Activated CD4-positive, alpha-beta T cell treated with anti-CD3 and anti-CD28 coated beads, Interleukin-2, amount 50 U/mL, for 48 hours (primary cell): ENCODE measurements at places on chromosomes 11 and 22.
A peak's percentile ranks its signal among the peaks of the same experiment; 100 is the strongest.

DNA sequence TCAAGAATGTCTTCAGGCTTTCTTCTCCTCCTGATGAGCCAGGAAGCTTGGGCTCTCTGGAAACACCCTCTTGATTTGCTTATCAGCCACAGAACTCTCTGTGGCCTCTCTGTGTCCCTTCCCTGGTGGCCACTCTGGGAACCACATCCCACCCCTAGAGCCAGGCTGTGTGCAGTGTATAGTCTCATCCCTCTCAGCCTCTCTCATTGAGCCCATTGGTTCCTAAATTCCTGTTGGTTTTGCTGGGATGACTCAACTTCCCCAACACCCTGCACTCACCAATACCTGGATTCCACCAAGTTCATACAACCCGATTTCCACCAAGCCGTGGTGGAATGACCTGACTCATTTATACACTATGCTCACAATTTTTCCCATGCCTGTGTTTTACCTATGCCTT lies 5.2 kb downstream of the IRAG1 start:
- no peak for DNase-seq

DNA sequence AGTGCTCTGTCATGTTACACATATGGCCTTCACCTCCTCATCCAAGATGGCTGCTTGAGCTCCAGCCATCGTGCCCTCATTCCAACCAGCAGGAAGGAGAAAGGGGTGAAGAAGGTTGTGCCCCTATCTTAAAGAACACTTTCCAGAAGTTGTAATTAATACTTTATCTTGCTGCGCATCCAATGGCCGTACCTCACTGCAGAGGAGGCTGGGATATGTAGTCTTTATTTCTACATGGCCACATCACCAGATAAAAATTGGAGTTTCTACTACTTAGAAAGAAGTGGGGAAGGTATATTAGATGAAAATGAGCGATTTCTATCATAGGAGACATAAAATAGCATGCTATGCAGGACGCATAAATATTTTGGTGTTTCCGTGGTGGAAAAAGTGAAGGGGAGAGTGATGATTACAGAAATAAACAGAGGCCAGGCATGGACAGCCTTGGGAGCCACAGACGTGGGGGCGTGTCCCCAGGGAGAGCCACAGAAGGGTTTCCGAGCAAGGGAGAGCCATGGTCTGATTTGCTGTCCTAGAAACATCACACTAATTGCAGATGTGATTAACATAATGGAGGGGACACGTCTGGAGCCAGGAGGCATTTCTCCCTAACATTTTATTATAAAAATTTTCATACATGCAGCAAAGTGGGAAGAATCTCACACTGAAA lies 8.8 kb upstream of the MB start:
- DNase-seq, result no peak

- DNase-seq, result peak; percentile 29
Measured at GRCh38 chr11:117097389-117098268, 599 bp downstream of the SIK3 start.

GRCh38 chr11:70016666-70017367 lies 61.3 kb upstream of the ANO1 start:
- DNase-seq, result no peak

DNA sequence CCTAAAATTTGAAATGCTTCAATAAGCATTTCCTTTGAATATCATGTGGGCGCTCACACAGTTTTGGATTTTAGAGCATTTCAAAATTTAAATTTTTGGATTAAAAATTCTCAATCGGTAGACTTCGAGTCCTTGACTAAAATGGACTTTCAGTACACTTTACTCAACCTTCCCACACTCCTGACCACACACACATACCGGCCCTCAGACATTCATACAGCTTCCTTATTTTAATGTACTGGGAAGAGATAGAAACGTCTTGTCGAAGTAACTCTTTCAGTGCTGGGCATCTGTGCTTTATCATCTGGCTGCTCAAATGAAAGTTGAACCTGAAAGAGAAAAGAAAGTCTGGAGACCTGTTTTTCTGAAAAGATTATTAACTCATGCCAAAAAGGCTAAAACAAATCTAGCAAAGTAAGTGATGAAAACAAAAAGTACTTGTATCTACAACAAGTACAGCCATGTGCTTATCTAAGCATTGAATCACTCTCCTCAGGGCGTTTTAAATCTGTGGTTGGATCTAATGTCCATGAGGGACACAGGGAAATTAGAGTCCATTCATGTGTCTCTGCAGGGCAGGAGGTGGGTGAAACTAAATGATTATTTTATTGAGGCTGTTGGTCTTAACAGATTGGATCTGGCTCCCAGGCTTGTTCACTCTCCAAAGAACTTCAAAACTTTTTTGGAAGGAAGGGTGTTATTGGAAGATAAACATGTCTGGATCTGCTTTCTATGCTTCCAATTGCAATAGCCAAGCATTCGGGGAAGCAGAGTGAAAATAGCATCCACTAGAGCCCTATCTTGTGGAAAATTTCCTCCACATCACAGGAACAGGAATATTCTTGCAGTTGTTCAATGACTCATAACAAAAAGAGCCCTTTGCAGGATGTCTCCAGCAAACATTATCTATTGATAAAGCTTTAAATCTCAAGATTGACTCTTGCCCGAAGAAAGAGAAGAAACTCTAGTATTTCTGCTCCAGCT lies 47.0 kb downstream of the CARD18 start:
- DNase-seq, result no peak

- no peak for DNase-seq
Measured at GRCh38 chr11:120270386-120270785, 30.4 kb downstream of the POU2F3 start.

DNA sequence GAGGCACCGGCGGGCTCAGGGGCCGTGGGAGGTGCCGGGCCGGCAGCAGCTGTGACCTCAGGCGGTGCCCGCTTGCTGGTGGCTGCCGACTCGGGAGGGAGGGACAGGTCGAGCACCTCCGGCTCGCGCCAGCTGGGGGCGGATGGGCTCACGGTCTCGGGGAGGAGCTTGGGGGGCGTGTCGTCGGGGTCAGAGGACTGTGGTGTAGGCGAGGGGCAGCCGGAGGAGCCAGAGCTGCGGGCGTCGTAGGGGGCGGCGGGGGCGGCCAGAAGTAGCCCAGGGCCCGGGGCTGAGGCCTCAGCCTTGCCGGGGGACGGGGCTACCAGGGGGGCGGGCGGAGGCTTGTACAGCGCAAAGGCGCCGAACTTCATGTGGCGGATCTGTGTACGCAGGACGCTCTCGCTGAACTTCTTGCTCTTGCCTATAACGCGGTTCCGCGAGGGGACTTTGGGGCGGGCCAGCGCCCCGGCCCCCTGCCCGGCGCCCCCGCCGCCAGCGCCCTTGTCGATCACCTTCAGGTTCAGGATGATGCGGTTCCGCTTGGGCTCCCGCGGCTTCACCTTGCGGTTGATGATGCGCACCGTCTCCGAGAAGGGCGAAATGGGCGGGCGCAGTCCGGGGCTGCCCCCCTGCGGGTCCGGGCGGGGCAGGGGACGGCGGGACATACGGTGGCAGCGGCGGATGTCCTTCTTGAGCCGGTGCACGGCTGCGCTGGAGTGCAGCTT lies 5.5 kb downstream of the CBX6 start:
- no peak for DNase-seq

DNA sequence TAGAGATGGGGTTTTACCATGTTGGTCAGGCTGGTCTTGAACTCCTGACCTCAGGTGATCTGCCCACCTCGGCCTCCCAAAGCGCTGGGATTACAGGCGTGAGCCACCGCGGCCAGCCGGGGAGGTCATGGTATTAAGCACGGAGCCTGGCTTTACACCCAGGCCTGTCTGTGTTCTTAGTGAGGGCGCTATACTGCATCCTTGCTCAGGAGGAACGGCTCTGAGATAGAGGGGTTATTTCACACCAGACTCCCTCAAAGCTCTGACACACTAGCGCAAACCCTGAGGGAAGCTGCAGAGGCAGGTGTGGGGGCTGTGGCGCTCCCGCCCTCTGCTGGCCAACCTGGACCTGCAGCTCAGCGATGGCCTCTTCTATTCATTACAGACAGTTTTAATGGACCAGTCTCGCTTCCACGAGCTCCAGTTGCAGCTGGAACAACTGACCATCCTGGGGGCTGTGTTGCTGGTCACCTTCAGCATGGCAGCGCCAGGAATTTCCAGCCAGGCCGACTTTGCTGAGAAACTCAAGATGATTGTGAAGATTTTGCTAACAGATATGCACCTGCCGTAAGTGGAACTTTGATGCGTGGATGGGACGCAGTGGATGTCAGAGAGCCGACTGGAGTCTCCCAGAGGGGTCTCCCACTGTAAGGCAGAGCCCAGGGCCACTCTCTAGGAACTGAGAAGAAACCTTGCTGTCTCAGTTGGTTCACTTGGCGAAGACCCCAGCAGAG lies 26.2 kb downstream of the TCP11L1 start:
- peak; percentile 74 for DNase-seq

GRCh38 chr11:72226701-72227100 lies 2.1 kb downstream of the INPPL1 start:
- no peak for DNase-seq

DNA sequence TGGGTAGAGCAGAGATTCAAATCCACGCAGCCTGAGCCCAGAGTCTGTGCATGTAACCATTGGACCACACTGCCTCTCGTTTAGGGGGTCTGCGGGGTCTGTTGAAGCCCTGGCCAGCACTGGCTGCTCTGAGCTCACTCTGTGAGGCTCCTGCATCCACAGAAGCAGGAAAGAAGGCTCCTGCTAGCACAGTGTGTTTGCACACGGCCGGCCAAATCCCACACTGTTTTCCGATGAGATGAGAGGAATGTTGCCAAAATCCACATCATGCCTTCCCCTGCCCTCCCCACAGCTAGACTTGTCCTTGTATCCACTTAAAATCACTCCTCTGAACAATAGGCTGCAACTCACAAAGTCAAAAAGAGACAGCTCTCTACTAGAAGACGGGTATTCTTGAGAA lies 10.6 kb upstream of the SLC22A12 start:
- DNase-seq, result no peak

GRCh38 chr11:32809313-32809712 lies 14.9 kb upstream of the CCDC73 start:
- DNase-seq, result peak; percentile 64

DNA sequence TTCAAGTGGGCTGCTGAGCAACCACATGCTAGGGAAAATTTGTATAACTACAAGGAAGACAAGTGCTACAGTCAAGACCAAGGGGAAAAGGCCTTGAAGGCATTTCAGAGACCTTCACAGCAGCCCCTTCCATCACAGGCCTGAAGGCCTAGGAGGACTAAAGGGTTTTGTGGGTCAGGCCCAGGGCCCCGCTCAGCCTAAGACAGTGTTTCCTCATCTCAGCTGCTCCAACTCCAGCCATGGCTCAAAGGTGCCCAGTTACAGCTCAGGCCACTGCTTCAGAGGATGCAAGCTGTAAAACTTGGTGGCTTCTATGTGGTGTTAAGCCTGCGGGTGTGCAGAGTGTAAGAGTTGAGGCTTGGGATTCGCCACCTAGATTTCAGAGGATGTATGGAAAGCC lies 260.5 kb downstream of the NXPE2 start:
- DNase-seq, result no peak

GRCh38 chr11:75677909-75678308 lies 9.1 kb upstream of the MAP6 start:
- DNase-seq, result no peak

DNA sequence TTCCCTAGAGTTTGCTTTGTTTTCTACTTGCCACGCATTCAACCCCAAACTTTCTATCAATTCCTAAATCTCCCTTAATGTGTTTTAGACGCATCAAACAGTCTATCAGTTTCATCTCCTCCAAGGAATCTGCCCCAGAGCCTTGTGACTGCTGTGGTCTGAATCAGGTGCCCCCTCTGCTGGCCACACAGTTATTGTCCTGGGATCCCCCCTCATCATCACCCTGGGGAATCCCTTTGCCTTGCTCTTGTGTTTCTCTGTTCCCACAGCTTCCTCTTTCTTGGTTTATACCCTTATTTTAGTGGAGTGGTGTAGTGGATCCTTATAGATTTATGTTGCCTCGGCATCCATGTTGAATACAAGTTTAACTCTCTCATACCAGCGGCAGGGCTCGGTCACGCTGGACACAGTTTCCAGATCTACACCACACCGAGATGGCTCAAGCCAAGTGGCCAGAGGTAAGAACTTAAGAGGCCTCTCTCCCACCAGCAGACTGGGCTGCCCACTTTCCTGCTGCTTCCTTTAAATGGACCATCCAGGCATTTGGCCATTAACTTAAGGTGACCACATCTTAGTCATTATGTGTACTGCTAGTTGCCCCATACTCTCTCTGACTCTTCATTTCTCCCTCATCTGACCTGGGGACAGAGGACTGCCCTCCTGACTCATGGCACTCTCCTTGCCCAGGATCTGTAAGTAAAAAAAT lies 8.2 kb downstream of the UPB1 start:
- peak; percentile 78 for DNase-seq

GRCh38 chr11:15473954-15474837 lies 359.5 kb downstream of the INSC start:
- DNase-seq, result no peak

GRCh38 chr22:40414311-40414710 lies 43.9 kb downstream of the SGSM3 start:
- DNase-seq, result no peak

DNA sequence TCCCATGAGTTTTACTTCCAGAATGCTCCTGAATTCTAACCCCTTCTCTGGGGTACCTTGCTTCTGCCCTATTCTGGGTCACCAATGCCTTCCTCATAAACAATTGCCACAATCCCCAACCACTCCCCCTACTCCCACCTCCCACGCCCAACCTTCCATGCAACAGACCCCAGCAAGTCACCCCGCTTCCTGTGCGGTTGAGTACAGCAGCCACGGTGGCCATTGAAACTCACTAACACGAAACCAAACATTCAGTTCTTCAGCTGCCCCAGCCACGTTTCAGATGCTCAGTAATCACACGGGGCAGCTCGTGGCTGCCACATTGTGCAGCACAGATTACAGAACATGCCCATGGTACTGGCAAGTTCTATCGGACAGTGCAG lies 3.7 kb upstream of the BCR start:
- DNase-seq, result no peak

GRCh38 chr22:50062509-50063135 lies 4.5 kb upstream of the TTLL8 start:
- DNase-seq, result no peak
